T-cell (primary cell): ENCODE measurements at places on chromosomes 6 and 20. TPM values are rescaled to one million over a fixed set of nuclear protein-coding genes. Genes with fewer than 3 reads are reported as not detected.

GRCh38 chr6:148857798-148858390 lies 111.1 kb downstream of the UST start:
- no peaks in the 10 kb centered on the region for H3K36me3 ChIP-seq
- no peak for DNase-seq
- no peak overlapping the region for H3K27ac ChIP-seq
- H3K4me3 ChIP-seq, result no peak overlapping the region
- no peaks in the 10 kb centered on the region for H3K4me1 ChIP-seq

DNA sequence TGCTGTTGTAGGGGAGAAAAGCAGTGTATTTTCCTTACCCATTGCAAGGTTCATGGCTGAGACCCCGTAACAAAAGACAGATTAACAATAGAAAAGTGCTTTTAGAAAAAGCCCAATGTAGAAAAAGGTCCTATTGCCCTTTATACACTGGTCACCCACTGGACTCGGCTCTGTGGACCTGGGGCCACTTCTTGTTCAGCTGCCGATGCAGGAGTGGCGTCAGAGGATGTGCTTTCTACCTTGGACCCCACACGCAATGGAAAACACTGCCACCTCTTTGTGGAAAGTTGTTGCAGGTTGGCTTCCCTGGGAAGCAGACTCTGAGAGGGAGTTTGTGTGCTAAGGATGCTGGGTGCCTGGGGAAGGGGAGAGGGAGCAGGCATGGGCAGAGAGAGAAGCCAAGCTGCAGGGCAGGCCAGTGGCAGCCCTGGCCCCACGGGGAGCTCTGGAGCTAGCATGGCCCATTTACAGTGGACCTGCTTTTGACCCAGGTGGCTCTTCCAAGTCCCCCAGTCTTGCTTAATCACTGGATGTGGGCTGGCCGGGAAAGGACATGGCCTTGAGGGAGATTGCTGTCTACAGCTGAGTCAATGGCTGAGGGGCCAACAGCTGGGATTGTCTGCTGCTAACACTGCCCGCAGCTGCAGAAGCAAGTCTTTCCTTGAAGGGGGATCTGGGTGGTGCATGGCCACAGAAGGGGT lies 142.9 kb downstream of the CDC5L start:
- no peak overlapping the region for H3K4me3 ChIP-seq
- H3K4me1 ChIP-seq, result peaks cover 9% of the 10 kb centered on the region
- H3K36me3 ChIP-seq, result no peaks in the 10 kb centered on the region
- peaks cover 44% of the 10 kb centered on the region for H3K27me3 ChIP-seq
- H3K27ac ChIP-seq, result no peak overlapping the region

DNA sequence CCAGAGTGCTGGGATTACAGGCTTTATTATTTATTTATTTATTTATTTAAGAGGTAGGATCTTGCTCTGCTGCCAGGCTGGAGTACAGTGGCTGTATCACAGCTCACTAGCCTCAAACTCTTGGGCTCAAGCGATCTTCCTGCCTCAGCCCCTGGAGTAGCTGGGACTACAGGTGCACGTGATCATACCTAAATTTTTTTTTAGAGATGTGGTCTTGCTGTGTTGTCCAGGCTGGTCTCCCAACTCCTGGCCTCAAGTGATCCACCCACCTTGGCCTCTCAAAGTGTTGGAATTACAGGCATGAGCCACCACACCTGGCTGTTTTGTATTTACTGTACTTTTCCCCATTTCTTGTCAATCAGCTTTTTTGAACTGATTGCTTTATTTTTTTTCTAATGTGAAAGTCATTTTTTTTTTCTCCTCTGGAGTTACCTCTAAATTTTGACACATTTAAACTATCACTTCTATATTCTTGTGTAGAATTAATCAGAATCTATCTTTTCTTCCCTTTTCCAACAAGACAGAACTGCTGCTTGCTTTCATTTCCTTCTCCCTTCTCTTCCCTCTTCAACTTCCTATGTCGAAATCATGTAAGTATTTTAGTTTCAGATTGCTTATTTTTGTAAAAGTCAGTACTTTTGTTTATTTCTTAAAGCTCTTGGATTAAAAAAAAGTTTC lies 12.0 kb downstream of the PANK2 start:
- DNase-seq, result no peak
- H3K27ac ChIP-seq, result peak overlapping the region; percentile 0
- no peaks in the 10 kb centered on the region for H3K36me3 ChIP-seq
- H3K27me3 ChIP-seq, result no peaks in the 10 kb centered on the region
- H3K4me3 ChIP-seq, result no peak overlapping the region

- H3K4me1 ChIP-seq, result no peaks in the 10 kb centered on the region
- no peaks in the 10 kb centered on the region for H3K36me3 ChIP-seq
- H3K4me3 ChIP-seq, result no peak overlapping the region
- DNase-seq, result no peak
- H3K27me3 ChIP-seq, result peaks cover 20% of the 10 kb centered on the region
- H3K27ac ChIP-seq, result no peak overlapping the region
These were observed 138.3 kb downstream of the ANKRD60 start for GRCh38 chr20:58090161-58090560.

GRCh38 chr20:50731930-50732690 lies 730 bp downstream of the PARD6B start:
- peak overlapping the region; percentile 64 for H3K4me3 ChIP-seq
- no peak for DNase-seq
- no peaks in the 10 kb centered on the region for H3K36me3 ChIP-seq
- no peaks in the 10 kb centered on the region for H3K27me3 ChIP-seq

GRCh38 chr6:170187669-170188566 lies 103.0 kb downstream of the DLL1 start:
- DNase-seq, result no peak
- no peak overlapping the region for H3K27ac ChIP-seq
- H3K27me3 ChIP-seq, result no peaks in the 10 kb centered on the region
- no peak overlapping the region for H3K4me3 ChIP-seq
- no peaks in the 10 kb centered on the region for H3K36me3 ChIP-seq

DNA sequence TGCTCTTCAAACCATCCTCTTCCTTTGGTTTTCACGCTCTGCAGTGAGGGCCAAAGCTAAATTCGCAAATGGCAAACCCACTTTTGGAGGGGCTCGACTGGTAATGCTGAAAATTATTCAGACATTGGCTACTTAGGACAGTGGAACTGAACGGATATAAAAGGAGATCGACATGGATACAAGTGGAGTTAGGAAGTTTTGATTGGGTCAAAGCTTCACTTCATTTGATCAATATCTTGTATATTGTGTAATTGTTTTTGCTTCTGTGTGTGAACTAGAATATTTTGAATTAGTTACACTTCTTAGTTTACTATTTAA lies 1.2 kb downstream of the FAM8A1 start:
- peak overlapping the region; percentile 58 for H3K4me3 ChIP-seq
- peaks cover 10% of the 10 kb centered on the region for H3K36me3 ChIP-seq
- H3K4me1 ChIP-seq, result peaks cover 21% of the 10 kb centered on the region
- H3K27ac ChIP-seq, result peak overlapping the region; percentile 45
- no peak for DNase-seq

GRCh38 chr6:11278207-11278559 lies 45.7 kb upstream of the NEDD9 start:
- no peaks in the 10 kb centered on the region for H3K27me3 ChIP-seq
- H3K27ac ChIP-seq, result peak overlapping the region; percentile 67
- peaks cover 6% of the 10 kb centered on the region for H3K4me1 ChIP-seq
- peaks cover 3% of the 10 kb centered on the region for H3K36me3 ChIP-seq

DNA sequence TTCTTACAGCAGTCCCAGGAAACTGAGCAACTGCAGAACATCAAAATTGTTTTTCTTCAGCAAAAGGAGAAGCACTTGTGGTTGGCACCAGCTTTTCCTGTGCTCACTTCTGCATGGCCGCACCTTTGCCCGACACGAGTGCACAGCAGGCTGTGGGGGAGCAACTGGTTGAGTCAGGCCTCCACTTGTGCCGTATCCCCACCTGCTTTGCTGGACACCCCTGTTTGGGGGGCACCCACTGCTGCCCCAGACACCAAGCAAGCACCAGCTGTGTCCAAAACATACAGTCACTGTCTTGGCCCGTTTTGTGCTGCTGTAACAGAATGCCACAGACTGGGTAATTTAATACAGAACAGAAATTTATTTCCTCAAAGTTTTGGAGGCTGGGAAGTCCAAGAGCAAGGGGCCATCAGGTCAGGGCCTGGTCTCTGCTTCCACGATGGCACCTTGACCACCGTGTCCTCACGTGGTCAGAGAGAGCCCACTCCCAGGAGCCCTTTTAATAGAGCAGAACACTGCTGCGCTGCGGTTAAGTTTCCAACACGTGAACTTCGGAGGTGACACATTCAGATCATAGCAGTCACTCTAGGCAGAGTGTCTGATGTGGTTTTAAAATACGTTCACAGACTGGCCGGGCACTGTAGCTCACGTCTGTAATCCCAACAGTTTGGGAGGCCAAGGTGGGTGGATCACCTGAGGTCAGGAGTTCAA lies 8.7 kb upstream of the GMEB2 start:
- H3K27ac ChIP-seq, result peak overlapping the region; percentile 85
- H3K4me3 ChIP-seq, result peak overlapping the region; percentile 42
- no peaks in the 10 kb centered on the region for H3K27me3 ChIP-seq
- H3K4me1 ChIP-seq, result peaks cover 96% of the 10 kb centered on the region
- no peaks in the 10 kb centered on the region for H3K36me3 ChIP-seq
- peak; percentile 76 for DNase-seq

DNA sequence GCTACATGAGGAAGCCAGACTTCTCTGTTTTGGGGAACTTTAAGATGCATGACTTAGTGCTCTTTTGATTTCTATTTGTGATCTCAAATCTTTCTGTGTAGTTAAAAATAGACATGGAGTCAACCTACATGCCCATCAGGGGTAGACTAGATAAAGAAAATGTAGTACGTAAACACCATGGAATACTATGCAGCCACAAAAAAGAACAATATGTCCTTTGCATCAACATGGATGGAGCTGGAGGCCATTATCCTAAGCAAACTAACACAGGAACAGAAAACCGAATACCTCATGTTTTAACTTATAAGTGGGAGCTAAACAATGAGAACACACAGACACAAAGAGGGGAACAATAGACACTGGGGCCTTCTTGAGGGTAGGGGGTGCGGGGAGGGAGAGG lies 102.8 kb downstream of the ZDHHC14 start:
- no peak for DNase-seq
- peaks cover 31% of the 10 kb centered on the region for H3K4me1 ChIP-seq
- H3K27me3 ChIP-seq, result peaks cover 6% of the 10 kb centered on the region

GRCh38 chr6:68313911-68314310 lies 321.2 kb upstream of the ADGRB3 start:
- no peaks in the 10 kb centered on the region for H3K4me1 ChIP-seq
- H3K27me3 ChIP-seq, result no peaks in the 10 kb centered on the region
- no peak for DNase-seq
- no peaks in the 10 kb centered on the region for H3K36me3 ChIP-seq
- no peak overlapping the region for H3K27ac ChIP-seq

- no peak overlapping the region for H3K4me3 ChIP-seq
- DNase-seq, result no peak
- no peaks in the 10 kb centered on the region for H3K36me3 ChIP-seq
- H3K27ac ChIP-seq, result no peak overlapping the region
These were observed 191.5 kb downstream of the PREX1 start for GRCh38 chr20:48636301-48636700.

DNA sequence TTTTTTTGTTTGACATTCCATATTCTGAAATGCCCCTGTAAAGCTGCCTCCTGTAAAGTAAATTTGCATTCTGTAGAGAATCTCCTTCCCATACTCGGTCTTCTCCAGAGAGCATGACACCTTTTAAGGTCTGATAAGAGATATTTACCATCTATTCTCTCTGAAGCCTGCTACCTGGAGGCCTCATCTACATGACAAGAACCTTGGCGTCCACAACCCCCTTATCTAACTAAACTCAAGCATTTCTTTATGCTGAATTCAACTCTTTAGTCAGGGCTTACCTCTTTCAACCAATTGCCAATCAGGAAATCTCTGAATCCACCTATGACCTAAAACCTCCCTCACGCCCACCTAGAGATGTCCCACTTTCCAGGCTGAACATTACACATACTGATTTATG lies 51.6 kb downstream of the FAM184A start:
- no peaks in the 10 kb centered on the region for H3K36me3 ChIP-seq
- H3K27me3 ChIP-seq, result no peaks in the 10 kb centered on the region
- H3K4me1 ChIP-seq, result no peaks in the 10 kb centered on the region
- H3K27ac ChIP-seq, result no peak overlapping the region

- no peak overlapping the region for H3K27ac ChIP-seq
- DNase-seq, result no peak
- no peaks in the 10 kb centered on the region for H3K36me3 ChIP-seq
- no peaks in the 10 kb centered on the region for H3K27me3 ChIP-seq
These were observed 432.8 kb downstream of the GJA1 start for GRCh38 chr6:121868206-121868605.

- DNase-seq, result no peak
- H3K27me3 ChIP-seq, result no peaks in the 10 kb centered on the region
- H3K36me3 ChIP-seq, result no peaks in the 10 kb centered on the region
- peaks cover 22% of the 10 kb centered on the region for H3K4me1 ChIP-seq
These were observed 89.9 kb downstream of the CD83 start for GRCh38 chr6:14207448-14207847.

- H3K4me3 ChIP-seq, result no peak overlapping the region
- H3K36me3 ChIP-seq, result no peaks in the 10 kb centered on the region
- DNase-seq, result no peak
- H3K27me3 ChIP-seq, result no peaks in the 10 kb centered on the region
These were observed 34.7 kb downstream of the ZKSCAN8 start for GRCh38 chr6:28176373-28176772.

DNA sequence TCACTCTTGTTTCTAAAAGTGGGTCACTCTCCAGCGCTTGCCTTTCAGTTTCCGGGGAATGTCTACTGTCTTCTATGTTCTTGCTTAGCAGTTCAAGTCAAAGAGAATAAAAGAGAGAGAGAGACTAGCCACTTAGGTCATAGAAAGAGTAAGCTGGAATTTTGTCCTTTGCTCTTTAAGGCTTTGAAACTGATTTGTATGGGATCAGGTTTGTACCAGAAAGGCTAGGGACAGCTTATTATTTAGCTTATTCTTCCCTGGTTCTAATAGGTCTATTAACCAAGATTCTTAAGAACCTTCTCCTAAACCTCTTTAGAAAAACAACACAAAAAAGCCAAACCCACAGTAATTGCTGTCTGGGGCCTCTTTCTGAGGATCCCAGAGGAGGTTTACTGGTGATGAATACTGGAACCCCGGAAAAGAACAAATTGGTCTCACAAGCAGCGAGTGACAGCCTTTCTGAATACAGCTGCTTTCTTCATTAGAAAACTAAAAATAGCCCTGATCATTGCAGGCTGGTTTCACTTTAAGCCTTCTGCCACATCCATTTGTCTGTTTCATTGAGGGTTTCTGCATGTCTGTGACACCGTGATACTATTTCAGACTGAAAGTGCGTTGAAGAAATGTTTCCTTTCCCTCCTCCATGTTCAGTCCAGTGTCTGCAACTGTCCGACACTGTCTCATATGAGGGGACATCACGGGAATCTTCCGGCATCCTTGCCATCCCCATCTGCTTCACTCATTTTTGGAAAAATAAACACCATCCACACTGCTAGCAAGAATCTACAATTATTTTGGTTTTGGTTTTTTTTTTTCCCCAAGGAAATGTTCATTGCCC lies 75.1 kb upstream of the ATXN1 start:
- no peaks in the 10 kb centered on the region for H3K36me3 ChIP-seq
- DNase-seq, result no peak
- peaks cover 12% of the 10 kb centered on the region for H3K4me1 ChIP-seq
- peak overlapping the region; percentile 20 for H3K4me3 ChIP-seq
- H3K27ac ChIP-seq, result peak overlapping the region; percentile 19

Gene PLCB4
- total RNA-seq, result 0.07 TPM

Gene EMILIN3
- not detected for total RNA-seq

Gene NELFCD
- 95.4 TPM for total RNA-seq

Gene HDGFL1
- not detected for total RNA-seq
